CD8-positive, alpha-beta memory T cell (primary cell): ENCODE measurements at places on chromosomes 4 and X.
A peak's percentile ranks its signal among the peaks of the same experiment; 100 is the strongest.

GRCh38 chrX:72316408-72317110 is 10.8 kb upstream of the CITED1 start:
- H3K36me3 ChIP-seq, result no peaks in the 10 kb centered on the region
- H3K27me3 ChIP-seq, result no peaks in the 10 kb centered on the region
- no peak overlapping the region for H3K4me3 ChIP-seq
- H3K27ac ChIP-seq, result no peak overlapping the region

DNA sequence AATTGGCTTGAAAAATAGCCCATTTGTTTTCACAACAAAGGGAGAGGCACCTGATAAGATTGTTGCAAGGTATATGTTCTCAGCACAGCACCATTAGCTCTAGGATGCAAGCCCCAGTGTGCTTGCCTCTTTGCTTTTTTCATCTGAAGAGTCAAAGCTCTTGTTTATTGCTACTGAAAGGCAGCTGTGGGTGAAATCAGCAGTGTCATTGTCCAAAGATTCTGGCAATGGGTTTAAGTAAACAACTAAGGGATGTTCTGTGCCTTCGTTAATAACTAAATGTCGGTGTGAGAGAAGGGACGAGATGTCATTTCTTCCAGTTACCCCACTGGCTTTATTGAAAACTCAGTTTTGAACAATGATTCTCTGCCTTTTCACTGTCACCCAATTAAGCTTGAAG is 567.7 kb downstream of the KCNIP4 start:
- no peaks in the 10 kb centered on the region for H3K36me3 ChIP-seq
- H3K27ac ChIP-seq, result no peak overlapping the region
- no peak for DNase-seq
- no peak overlapping the region for H3K4me3 ChIP-seq
- no peaks in the 10 kb centered on the region for H3K4me1 ChIP-seq

- no peak for DNase-seq
- H3K27ac ChIP-seq, result no peak overlapping the region
- H3K36me3 ChIP-seq, result peaks cover 48% of the 10 kb centered on the region
- H3K4me1 ChIP-seq, result peaks cover 12% of the 10 kb centered on the region
- no peaks in the 10 kb centered on the region for H3K27me3 ChIP-seq
These were observed 84.1 kb downstream of the IRF2 start for GRCh38 chr4:184389978-184390900.

- H3K27me3 ChIP-seq, result no peaks in the 10 kb centered on the region
- no peak for DNase-seq
- no peak overlapping the region for H3K27ac ChIP-seq
- no peaks in the 10 kb centered on the region for H3K4me1 ChIP-seq
- no peak overlapping the region for H3K4me3 ChIP-seq
- H3K36me3 ChIP-seq, result peaks cover 10% of the 10 kb centered on the region
These were observed 26.6 kb downstream of the TNIP2 start for GRCh38 chr4:2729533-2729875.

DNA sequence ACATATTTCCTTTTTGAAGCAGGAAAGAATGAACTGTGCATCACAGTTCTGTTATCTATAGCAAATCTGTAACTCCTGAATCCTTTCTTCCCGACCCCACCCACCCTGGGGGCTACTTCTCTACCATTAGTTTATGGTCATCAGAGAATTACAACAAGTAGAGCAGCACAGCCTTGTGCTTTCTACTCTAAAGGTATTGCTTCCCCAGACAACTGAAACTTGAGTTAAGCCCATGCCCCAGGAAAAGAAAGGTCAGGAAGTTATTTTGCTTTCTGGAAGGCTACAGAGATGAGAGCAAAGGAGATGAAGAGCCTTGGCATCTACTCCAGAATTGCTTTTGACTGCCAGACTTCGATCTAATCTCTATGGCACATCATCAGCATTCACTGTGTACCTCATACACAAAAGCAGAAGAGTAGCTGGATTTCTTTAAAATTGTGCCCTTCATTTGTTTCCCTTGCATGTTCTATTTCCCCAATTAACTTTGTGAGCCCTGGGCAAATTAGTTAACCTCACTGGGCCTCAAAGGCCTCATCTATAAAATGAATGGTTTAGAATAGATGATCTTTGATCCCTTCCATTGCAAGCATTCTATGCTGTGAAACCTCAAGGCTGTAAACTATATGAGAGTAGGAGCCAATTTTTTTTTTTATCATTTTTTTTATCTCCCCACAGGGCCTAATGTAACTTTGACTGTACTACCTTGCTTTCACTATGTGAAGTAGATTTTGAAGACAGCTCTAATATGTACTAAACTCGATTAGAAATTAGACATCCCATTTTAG is 595.6 kb downstream of the RPA4 start:
- no peak overlapping the region for H3K4me3 ChIP-seq
- H3K36me3 ChIP-seq, result no peaks in the 10 kb centered on the region
- no peaks in the 10 kb centered on the region for H3K4me1 ChIP-seq
- no peak overlapping the region for H3K27ac ChIP-seq
- no peaks in the 10 kb centered on the region for H3K27me3 ChIP-seq

DNA sequence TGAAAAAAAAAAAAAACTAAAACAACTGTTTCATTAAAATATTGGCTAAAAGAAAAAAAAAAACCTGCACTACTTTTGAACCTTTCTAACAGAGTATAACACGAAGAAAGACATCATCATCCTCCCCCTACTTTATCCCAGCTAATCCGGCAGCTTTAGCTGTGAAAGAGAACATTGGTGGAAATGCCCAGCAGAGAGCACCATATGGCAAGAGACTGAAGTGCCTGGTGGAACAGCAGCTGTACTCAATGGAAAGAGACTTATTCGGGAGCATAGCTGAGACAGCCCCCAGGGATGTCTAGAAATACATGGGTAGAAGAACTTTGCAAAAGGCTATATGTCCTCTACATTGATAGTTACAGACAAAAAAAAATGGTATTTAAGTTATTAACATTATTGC is 30.3 kb downstream of the STPG2 start:
- H3K4me3 ChIP-seq, result no peak overlapping the region
- H3K27me3 ChIP-seq, result no peaks in the 10 kb centered on the region
- H3K36me3 ChIP-seq, result no peaks in the 10 kb centered on the region
- H3K4me1 ChIP-seq, result no peaks in the 10 kb centered on the region
- DNase-seq, result no peak
- no peak overlapping the region for H3K27ac ChIP-seq

- no peak overlapping the region for H3K4me3 ChIP-seq
- no peaks in the 10 kb centered on the region for H3K36me3 ChIP-seq
- no peaks in the 10 kb centered on the region for H3K27me3 ChIP-seq
- no peaks in the 10 kb centered on the region for H3K4me1 ChIP-seq
These were observed 51.5 kb upstream of the BTC start for GRCh38 chr4:74845834-74846233.

- H3K36me3 ChIP-seq, result no peaks in the 10 kb centered on the region
- H3K4me1 ChIP-seq, result peaks cover 6% of the 10 kb centered on the region
- no peaks in the 10 kb centered on the region for H3K27me3 ChIP-seq
- peak overlapping the region; percentile 86 for H3K27ac ChIP-seq
- peak; percentile 53 for DNase-seq
These were observed 552 bp downstream of the NKRF start for GRCh38 chrX:119605464-119606279.

- H3K27ac ChIP-seq, result peak overlapping the region; percentile 93
- DNase-seq, result no peak
- H3K27me3 ChIP-seq, result no peaks in the 10 kb centered on the region
- peak overlapping the region; percentile 86 for H3K4me3 ChIP-seq
These were observed 898 bp downstream of the UBQLN2 start for GRCh38 chrX:56564164-56564885.

DNA sequence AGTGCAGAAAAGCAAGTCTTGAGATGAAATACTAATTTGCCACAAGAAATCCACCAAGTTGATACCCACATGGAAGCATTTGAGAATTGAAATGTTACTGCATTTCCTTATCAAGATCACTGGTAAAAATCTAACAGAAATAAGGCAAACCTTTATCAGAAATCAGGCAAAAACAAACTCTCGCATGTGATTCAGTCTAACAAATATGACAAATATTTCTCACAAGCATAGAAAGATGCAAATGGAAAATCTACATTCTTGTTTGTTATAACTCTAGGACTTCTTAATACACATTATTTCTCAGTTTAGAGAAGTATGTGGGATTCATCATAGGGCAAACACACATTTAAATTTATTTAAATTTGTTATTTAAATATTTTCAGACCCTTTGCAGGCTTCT is 52.9 kb downstream of the TXK start:
- no peak overlapping the region for H3K27ac ChIP-seq
- H3K4me3 ChIP-seq, result no peak overlapping the region
- H3K36me3 ChIP-seq, result peaks cover 5% of the 10 kb centered on the region
- no peak for DNase-seq
- no peaks in the 10 kb centered on the region for H3K4me1 ChIP-seq

DNA sequence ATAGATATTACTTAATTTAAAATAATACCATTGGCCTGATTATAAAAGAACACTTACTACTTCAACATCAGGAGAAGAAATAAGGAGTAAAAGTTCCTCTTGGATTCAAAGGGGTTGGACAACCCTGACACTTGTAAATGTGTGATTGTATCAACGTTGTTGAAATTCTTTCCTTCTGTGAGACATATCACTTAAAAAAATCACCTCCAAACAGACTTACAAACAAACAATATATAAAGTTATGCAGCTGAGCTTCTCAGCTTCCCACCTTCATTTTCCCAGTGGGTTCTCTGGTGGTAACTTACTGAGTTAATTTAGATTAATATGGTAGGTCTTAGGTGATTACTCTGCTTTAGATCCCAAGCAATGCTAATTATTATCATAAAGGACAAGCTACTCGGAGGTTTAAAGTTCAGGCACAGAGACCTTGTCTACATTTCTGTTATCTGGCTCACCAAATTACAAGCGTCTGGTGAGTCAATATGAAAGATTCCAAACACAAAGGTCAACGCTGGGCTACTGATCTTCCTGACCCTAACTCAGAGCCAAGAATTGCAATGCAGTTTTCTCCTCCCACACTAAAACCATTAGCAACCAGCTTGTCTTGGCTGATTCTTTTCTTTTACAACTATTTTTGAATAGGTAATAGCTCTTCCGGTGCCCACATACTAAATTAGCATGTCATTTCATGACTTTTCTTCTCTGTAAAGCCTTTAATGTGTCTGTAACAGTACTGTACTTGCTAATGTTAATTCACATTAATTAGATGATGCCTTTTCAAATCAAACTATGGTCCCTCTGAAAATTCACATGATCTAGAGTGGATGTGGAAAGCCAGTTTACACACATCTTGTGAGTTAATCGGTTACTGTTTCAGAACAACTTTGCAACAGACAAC is 157.6 kb downstream of the RASL11B start:
- no peak for DNase-seq
- H3K27me3 ChIP-seq, result no peaks in the 10 kb centered on the region
- H3K4me1 ChIP-seq, result no peaks in the 10 kb centered on the region
- no peak overlapping the region for H3K4me3 ChIP-seq

- no peaks in the 10 kb centered on the region for H3K36me3 ChIP-seq
- DNase-seq, result no peak
- H3K27ac ChIP-seq, result no peak overlapping the region
- H3K4me3 ChIP-seq, result no peak overlapping the region
- no peaks in the 10 kb centered on the region for H3K4me1 ChIP-seq
- H3K27me3 ChIP-seq, result no peaks in the 10 kb centered on the region
These were observed 314.9 kb upstream of the TEX13C start for GRCh38 chrX:125004799-125005198.

- no peaks in the 10 kb centered on the region for H3K27me3 ChIP-seq
- DNase-seq, result no peak
- no peak overlapping the region for H3K27ac ChIP-seq
- H3K4me3 ChIP-seq, result no peak overlapping the region
- H3K36me3 ChIP-seq, result no peaks in the 10 kb centered on the region
These were observed 86.3 kb downstream of the BCOR start for GRCh38 chrX:40011322-40012038.

DNA sequence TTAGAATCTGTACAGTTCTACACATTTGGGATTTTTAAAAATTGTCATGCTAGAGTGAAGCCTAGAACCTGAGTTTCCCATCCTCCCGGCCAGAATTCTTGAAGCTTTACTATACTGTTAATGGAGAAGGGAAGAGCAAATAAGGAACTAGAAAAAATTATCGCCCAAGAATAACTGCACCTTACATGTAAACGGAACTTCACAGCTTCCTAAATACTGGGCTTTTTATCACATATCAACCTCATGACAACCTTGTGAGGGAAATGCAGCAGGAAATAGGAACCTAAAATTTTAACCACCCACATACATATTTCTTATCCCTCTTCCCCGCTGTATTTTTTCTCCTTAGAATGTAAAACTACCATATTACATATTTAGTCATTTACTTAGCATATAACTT is 19.3 kb downstream of the ARHGEF9 start:
- no peaks in the 10 kb centered on the region for H3K4me1 ChIP-seq
- no peak for DNase-seq
- H3K27me3 ChIP-seq, result no peaks in the 10 kb centered on the region
- H3K36me3 ChIP-seq, result no peaks in the 10 kb centered on the region
- no peak overlapping the region for H3K27ac ChIP-seq

GRCh38 chrX:7891928-7892327 is 35.3 kb downstream of the PNPLA4 start:
- no peaks in the 10 kb centered on the region for H3K36me3 ChIP-seq
- no peak overlapping the region for H3K4me3 ChIP-seq
- no peak overlapping the region for H3K27ac ChIP-seq
- no peaks in the 10 kb centered on the region for H3K4me1 ChIP-seq

GRCh38 chr4:24690436-24690835 is 104.9 kb upstream of the SOD3 start:
- H3K27me3 ChIP-seq, result no peaks in the 10 kb centered on the region
- H3K27ac ChIP-seq, result no peak overlapping the region
- no peaks in the 10 kb centered on the region for H3K36me3 ChIP-seq
- no peaks in the 10 kb centered on the region for H3K4me1 ChIP-seq
- no peak overlapping the region for H3K4me3 ChIP-seq

DNA sequence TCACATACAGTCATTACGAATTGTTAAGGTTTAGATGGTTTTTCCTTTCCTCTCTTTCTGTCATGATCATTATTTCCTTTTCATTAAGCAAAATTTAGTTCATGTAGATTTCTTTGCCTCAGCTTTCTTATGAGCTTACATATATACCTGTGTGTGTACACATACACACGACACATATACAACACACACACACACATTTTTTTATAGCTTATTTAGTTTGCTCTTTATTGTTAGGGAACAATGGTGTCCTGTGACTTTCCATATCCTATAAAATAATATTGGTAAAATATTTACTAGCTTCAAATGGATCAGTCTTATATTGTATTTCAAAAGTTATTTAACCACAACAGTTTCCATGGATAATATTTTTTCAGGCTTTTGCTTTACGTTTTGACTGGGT is 840.7 kb downstream of the PCDH18 start:
- no peaks in the 10 kb centered on the region for H3K4me1 ChIP-seq
- no peak overlapping the region for H3K27ac ChIP-seq
- no peaks in the 10 kb centered on the region for H3K27me3 ChIP-seq
- no peaks in the 10 kb centered on the region for H3K36me3 ChIP-seq
- no peak overlapping the region for H3K4me3 ChIP-seq
- DNase-seq, result no peak
